Naive thymus-derived CD4-positive, alpha-beta T cell (primary cell): ENCODE measurements at places on chromosomes 3 and 15. TPM values are rescaled to one million over a fixed set of nuclear protein-coding genes. Genes with fewer than 3 reads are reported as not detected.

GRCh38 chr3:82240322-82240721 lies 478.9 kb upstream of the GBE1 start:
- DNase-seq, result no peak

DNA sequence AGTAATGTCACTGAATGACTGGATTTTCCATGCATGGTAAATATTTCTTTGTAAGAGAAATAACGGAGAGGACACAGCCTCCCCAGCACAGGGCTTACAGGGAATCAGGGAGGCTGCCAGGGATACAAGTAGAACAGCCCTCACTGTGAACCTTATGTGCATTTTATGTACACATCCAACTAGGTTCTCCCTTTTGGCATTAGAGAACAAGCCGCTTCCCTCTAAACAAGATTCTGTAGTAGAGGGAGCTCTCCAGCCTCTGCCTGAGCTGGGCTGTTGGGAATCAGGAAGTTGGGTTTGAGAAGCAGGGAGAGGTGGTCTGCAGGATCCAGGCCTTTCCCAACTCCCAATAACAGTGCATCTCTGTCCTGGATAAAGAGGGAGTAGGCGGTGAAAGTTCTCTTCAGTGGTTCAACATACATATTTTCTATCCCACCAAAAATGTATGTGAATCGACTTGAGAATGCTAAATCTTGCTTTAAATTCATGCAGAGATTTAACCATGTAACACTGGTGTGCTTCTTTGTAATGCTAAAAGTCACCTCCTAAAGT lies 83.7 kb downstream of the ARNT2 start:
- DNase-seq, result no peak

Gene CIP2A
- total RNA-seq, result 4.1 TPM

Gene VWA5B2
- not detected in 2 replicates for total RNA-seq

DNA sequence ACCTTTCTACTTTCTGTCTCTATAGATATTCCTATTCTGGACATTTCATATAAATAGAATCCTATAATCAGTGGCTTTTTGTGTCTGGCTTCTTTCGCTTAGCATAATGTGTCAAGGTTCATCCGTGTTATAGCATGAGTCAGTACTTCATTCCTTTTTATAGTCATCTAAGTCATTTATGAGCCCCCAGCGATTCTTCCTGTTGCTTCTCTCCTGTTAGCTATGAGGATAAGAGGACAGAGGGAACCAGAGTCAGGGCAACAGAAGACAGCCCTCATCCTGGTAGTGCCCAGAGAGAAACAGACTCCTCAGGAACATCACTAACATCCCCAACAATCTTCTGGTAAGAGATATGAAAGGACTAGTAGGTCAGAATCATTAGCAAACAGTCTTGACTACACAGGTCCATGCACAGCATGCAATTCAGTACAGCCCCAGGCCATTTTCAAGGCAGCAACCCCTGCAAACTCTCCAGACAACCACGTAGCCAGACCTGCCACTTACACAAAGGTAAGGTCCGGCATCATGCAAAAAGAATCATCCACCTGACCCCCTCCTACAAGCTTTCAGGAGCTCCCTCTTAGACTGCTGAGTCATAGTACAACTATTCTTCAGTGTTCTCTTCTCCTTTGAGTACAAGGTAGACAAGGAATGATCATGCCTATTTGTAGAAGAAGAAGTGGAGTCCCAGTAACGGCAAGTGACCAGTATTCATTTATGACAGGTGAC lies 91.5 kb downstream of the MYLK start:
- DNase-seq, result no peak

- no peak for DNase-seq
These were observed 19.5 kb downstream of the DNAJB11 start for GRCh38 chr3:186589856-186590579.

DNA sequence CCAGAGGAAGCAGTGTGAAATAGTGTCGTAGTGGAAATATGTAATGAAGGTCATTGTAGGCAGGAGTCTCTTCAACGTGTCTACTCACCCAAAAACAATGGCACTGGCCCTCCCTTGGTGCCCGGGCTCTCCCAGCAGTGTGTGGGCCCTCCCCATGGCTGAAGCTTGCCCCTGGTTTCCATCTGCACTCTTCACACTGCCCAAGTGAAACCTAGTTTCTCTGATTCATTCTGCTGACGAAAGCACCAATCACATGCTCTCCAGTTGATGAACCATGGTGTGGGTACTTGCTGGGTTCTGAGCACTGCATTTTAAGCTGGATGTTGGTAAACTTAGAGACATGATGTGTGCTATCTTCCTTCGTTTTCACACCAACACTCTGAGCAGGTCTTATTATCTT lies 61.0 kb upstream of the AGBL1 start:
- DNase-seq, result no peak

- DNase-seq, result no peak
These were observed 18.3 kb downstream of the CFAP161 start for GRCh38 chr15:81152339-81152738.

Gene CLDN18
- not detected for total RNA-seq

DNA sequence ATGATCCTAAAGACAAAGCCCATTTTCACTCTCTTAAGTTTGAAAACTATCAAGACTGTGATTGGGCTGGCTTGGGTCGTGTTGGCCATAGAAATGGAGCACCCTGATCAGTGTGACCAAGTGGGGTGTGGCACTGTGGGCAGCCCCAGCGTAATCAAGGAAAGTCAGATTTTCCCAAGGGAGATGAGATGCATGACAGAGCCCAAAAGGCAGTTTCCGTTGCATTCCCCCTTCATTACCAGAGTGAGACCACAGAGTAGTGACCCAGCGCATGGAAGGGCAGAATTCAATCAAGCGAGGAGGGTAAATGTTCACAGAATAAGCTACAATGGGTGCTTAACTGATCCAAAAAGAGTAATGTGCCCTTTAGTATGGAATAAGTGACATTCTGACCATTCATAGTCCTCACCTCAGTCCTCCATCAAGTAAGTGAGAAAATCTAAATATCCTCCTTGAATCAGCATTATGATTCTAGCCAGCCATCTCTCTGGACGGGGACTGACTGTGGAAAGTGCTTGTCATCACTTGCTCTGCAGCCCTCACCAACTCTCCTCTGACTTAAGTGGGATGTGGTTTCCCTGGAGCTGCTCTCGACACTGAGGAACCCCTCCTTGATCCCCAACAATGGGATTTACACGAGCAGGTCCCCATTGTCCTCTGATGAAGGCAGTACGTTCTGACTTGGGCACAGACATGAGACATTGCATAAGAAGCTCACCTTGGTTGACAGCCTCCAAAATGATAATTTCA lies 430.5 kb downstream of the OCA2 start:
- DNase-seq, result no peak

- peak; percentile 29 for DNase-seq
These were observed 799 bp downstream of the SERF2 start for GRCh38 chr15:43792761-43793476.
